ENCODE measurements at places on chromosomes 2 and 18. TPM values are rescaled to one million over a fixed set of nuclear protein-coding genes. Genes with fewer than 3 reads are reported as not detected.

Gene DLGAP1
- total RNA-seq = 0.07 TPM

Gene CHST9
- total RNA-seq = not detected

Gene TMEFF2
- not detected for total RNA-seq

Gene C1GALT1C1L
- not detected for total RNA-seq

Gene TMEM150A
- total RNA-seq = 23.1 TPM

Gene SERPINB8
- total RNA-seq = 22.1 TPM

Gene UBE2F
- 57.6 TPM for total RNA-seq

Gene PDE11A
- total RNA-seq = 0.25 TPM

Gene CYRIA
- 59.0 TPM for total RNA-seq

DNA sequence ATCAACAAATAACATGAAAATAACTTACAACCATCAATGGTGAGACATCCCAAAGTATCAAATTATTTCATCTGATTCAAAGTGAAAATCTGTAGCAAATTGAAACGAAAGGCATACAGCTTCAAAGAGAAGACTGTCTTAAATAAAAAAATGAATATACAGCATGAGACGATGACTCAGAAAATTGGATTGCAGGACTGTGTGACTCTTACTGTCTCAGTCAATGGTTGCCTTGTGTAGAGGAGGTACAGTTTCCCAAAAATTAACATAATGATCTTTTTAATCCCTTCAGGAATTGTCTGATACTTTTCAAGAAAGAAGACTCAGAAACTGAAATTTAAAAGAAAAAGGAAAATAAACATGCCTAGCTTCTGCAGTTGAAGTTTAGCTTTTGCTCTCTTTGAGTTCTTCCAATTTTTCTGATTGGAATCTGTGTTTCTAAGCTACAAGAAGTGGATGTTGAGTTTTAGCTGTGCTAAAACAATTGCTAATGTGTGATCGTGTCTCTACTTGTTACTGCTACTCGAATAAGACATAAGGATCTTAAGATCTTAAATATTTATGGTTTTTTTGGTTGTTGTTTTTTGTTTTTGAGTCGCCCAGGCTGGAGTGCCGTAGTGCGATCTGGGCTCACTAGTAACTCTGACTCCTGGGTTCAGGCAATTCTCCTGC lies 41.1 kb upstream of the EPB41L3 start:
- no peak for DNase-seq

GRCh38 chr18:21900605-21901352 lies 160.2 kb downstream of the MIB1 start:
- no peak for DNase-seq

DNA sequence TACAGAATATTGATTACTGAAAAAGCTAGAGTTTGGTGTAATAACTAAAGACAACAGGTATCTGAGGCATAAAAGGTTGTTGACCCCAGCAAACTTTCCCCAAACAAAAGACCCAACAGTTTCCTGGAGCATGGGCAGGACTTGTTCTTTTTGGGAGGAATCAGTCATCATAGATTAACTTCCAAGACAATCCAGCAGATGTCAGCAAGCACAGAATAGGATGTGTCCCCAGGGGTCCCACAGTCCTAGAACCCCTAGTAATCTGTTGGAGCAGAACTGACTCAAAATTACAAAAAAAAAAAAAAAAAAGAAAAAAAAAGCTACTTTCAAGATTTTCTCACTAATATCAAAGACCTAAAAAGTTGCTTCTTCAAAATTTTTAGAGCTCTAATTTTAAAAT lies 564.7 kb upstream of the SLC39A10 start:
- DNase-seq = no peak

- no peak for DNase-seq
Observed at GRCh38 chr18:68454511-68455228, 260.2 kb downstream of the TMX3 start.

DNA sequence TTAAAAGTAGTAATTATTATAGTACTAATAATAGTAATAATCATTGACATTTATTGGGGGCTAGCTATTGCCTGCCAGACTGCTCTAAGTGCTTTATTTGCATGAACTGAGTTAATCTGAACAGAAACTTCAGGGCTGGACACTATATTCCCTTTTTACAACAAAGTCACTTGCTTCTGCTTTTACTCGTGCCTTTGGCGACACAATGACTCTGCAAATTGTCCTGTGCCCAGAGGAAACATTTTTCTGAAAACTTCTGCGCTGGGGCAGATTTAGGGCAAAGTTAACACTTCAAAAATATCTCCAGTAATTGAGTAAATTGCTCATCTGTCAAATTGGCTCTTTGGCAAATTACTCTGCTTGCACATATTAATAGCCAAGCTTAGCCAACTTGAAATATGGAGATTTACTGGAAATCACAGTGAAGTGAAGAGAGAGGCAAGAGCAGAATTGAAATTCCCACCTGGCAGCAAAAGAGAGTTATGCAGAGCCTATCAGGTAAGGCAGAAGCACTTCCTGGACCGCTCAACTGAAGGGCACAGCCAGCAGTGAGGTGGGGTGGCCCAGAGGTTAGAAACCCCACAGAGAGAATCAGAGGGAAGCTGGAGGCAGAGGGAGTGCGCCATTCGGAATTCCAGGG lies 36.3 kb downstream of the BMP10 start:
- no peak for DNase-seq

- DNase-seq = no peak
Observed at GRCh38 chr18:35361570-35362321, 15.4 kb downstream of the ZNF396 start.

DNA sequence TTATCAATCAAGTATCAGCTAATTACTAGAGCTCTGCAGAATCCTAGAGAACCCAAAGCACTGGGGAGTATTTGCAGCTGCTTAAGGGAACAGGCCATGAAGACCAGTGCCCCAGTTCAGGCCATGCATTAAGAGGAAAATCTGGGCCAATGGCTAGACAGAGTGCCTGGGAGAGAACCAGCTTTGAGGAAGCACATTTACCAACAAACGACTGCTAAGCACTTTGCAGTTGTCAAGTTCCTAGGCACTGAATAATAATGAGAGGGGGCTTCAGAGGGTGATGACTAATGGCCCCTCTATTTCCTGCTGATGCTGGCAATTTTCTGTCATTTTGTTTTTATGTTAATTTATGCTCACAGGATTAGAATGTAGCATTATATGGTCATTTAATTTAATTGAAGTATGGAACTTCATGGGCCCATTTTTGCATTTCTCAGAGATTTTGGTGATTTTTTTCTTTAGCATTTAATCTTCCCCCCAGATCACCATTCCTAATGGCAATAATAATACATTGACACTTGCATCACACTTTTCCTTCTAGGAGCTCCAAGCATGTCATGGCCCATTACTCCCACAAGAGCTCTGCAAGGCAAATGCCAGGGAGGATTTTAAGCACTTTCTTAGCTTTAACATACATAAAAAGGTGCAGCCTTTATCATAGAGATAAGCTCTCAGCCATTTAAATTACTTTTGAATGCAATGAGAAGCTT lies 147.7 kb upstream of the SPATS2L start:
- no peak for DNase-seq

- DNase-seq = no peak
Observed at GRCh38 chr18:45163871-45164270, 451.4 kb upstream of the SLC14A2 start.

DNA sequence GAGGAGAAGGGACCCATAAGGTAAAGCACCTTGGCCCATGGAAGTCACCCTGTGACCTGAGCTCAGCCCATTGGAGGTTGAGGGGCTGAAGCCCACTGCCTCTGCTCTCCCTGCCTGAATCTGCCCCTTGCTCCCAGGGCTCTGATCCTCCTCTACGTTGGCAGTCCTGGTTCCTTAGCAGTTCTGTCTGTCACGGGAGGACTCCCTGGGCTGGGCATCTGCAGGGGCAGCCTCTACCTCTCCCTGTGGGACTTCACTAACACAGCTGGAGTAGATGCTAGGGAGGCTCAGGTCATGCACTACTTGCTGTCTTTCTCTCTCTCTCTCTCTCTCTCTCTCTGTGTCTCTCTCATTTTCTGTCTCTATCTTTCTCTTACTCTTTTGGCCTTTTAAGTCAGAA lies 8.7 kb downstream of the GYPC start:
- DNase-seq = peak; percentile 19

DNA sequence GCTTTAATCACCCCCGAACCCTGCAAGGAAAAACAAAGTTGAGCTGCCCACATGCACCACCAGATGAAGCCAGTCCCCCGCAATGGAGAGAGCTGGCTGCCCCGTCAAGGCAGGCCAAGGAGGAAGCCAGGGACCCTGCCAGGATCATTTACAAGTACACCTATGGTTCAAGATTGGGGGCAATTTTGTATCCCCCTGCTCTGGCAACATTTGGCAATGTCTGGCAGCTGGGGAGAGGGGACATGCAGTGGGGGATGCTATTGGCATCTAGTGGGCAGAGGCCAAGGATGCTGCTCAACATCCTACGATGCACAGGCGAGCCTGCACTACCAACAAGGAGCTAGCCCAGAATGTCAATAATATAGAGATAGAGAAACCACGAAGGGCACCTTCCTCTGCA lies 1.9 kb downstream of the ACTR1B start:
- no peak for DNase-seq

GRCh38 chr2:231726276-231726675 lies 18.0 kb downstream of the PTMA start:
- no peak for DNase-seq

DNA sequence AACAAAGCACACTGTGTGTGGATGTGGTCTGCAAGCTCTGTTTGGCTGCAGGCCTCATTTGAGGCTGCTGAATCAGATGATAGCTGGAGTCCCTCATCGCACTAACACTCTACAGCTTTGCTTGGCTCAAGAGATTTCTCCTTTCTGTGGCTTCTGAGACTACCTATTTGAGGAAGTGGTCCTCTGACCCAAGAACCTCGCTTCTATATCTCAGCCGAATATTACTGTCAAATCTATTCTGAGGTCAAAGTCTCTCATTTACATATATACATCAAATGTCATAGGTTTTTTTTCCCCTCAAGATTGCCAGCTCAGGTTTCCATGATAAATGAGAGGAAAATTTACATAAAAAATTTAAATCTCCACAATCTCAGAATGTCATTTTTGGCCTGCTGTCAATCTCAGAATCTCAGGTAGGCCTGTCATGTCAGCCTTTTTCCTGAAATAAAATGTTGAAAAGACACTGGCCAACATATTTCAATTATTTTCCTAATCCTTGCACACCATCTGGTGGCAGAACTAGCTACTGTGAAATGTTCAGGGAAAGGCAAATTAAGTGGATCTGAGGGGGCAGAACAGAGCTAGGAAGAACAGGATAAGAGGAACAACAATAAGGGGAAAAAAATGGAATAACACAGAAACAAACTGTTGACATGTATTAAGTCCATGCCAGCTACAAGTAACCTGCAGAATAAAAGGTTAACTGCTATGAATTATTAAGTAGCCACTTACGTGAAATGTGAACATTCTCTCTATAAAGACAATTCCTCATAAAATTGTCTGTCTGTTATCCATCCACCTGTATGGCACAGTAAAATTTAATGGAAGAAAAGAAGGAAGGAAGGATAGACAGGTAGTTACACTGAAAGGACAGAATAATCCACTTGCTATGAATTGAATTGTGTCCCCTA lies 39.3 kb downstream of the AP1S3 start:
- DNase-seq = peak; percentile 57

- DNase-seq = no peak
Observed at GRCh38 chr2:104745846-104746245, 108.1 kb upstream of the POU3F3 start.

- DNase-seq = no peak
Observed at GRCh38 chr2:24410976-24411375, 50.6 kb upstream of the ITSN2 start.
